Activated CD4-positive, alpha-beta T cell treated with anti-CD3 and anti-CD28 coated beads, Interleukin-2, Interleukin-4, amounts not matched to agents 100 ng/mL and 50 ng/mL, durations not matched to agents 16 hours and 8 hours (primary cell): ENCODE measurements at places on chromosomes 7 and 10.

- DNase-seq, result no peak
These were observed 53.6 kb downstream of the INSIG1 start for GRCh38 chr7:155351120-155351870.

DNA sequence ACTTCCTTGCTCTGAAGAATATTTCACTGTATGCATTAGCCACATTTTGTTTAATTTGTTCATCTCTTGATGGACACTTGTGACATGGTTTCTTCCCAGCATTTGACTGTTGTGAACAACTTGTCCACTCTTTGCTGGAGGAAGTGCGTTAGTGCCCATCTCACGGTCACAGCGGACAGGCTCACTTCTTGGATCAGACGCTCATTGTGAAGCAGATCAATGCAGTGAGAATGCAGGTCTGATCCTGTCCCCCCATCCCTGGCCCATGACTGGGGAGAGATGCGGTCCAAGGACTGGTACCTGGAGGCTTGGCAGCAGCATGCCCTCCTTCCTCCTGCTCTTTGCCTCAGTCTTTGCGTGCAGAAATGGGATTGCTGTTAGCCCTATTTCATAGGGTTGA lies 41.5 kb downstream of the DOCK1 start:
- no peak for DNase-seq

- no peak for DNase-seq
These were observed 162.8 kb upstream of the LANCL2 start for GRCh38 chr7:55202150-55202913.

DNA sequence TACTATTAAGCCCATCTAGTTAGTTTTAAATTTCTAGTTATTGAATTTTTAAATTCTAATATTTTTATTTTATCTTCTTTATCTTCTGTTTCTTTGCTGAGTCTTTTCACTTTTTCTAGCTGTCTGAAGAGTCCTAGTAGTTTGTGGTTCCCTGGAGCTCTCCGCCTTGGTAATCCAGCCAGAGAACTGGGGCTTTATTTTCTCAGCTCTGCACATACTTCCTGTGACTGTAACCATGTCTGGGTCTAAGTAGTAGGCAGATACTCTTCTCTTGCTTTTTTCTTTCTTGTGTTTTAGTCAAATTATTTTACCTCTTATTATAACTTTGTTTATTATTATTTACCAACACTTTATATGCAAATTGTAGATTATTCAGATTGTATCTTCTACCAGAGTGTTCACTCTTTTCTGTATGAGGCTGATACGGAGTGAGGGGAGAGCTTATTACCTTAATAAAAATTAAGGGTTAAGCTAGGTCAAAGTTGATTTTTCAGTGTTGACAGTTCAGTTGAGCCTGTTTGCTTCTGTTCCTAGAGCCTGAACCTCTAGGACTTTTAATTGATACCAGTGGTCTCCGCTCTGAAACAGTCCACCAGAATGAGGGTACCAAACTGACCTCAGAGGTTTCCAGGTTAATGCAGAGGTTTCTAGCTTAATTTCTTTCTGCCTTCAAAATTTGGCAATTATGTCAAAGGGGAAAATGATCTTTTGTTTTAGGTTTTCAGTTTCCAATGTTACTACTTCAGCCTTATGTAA lies 155.4 kb downstream of the ADK start:
- DNase-seq, result no peak

DNA sequence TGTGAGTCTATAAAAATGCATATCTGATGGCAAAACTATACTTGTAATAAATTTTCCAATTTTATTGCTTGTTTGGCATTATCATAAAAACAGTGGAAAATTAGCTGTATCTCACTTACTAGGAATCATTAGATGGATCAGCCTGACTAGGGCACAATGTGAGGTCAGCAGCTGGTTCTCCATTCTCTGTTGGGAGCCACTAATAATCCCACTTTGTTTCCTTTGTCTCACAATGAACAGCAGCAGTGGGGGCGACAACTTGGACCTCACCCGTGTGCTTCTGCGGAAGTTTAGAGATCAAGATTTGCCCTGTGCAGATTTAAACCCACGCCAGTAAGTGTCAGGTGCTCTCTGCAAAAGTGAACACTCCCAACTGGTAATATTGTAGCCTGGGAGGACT lies 295.5 kb downstream of the ABCA13 start:
- no peak for DNase-seq

- DNase-seq, result no peak
These were observed 12.6 kb downstream of the BAZ1B start for GRCh38 chr7:73509463-73509862.

DNA sequence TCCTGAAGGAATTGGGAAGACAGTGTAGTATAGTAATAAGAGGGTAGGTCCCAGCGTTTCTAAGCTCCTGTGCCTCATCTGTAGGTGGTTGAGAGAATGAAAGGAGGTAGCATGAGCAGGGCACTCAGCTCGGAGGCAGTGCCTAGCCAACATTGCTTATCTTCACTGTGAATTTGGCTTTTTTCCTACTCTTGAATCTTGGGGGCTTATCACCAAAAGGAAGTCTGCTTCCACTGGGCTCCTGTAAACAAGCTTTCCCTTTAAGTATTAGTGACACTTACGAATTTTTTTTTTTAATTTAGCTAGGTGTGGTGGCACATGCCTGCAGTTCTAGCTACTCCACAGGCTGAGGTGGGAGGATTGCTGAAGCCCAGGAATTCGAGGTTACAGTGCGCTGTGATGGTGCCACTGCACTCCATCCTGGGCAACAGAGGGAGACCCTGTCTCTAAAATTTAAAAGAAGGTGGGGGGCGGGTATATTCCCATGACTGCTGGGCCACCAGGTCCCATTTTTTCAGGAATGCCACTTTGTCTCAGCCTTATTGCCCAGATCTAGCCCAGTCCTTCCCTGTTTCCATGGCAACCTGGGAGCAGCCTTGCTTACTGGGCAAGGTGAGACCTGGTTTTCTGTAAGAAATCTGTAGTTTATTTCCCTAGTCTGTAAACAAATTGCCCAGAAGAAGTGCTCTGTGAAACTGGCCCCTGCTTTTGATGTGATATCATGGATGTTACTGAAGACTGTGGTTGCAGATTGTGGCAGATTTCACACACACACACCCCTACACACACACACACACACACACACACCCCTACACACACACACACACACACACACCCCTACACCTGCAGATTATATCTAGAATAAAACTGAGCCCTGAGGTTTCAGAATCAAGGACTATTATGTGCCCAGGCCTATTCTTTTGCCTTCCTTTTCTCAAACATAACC lies 19.4 kb downstream of the OGDH start:
- DNase-seq, result no peak

- DNase-seq, result no peak
These were observed 258.7 kb downstream of the ZMYND11 start for GRCh38 chr10:393787-394438.

- DNase-seq, result no peak
These were observed 10.6 kb upstream of the UPP1 start for GRCh38 chr7:48078470-48078869.
